Regular cardiac myocyte (primary cell): ENCODE measurements at places on chromosomes 3 and 15. TPM values are rescaled to one million over a fixed set of nuclear protein-coding genes. Genes with fewer than 3 reads are reported as not detected.

The RLBP1 gene
- not detected in 2 replicates for total RNA-seq

The LSMEM2 gene
- under 0.01 TPM in 1 of 2 replicates, not detected in the other for total RNA-seq

The SLC24A5 gene
- not detected in 2 replicates for total RNA-seq

The FAM3D gene
- not detected in 2 replicates for total RNA-seq

The TADA3 gene
- total RNA-seq = 44.8 and 65.2 TPM in 2 replicates

The GALK2 gene
- total RNA-seq = 64.2 and 141 TPM in 2 replicates

The CDHR4 gene
- total RNA-seq = not detected in 2 replicates

The FBXO40 gene
- not detected in 2 replicates for total RNA-seq

The GOLGA8T gene
- total RNA-seq = 0.28 TPM in 1 of 2 replicates, not detected in the other

The LYSMD2 gene
- total RNA-seq = 5.6 and 6.2 TPM in 2 replicates

The GRAMD1C gene
- 3.7 and 7.5 TPM in 2 replicates for total RNA-seq

The CD80 gene
- 0.19 TPM in 1 of 2 replicates, not detected in the other for total RNA-seq

The CEP97 gene
- total RNA-seq = 11.6 and 21.5 TPM in 2 replicates

The DUOX1 gene
- under 0.01 TPM in 2 replicates for total RNA-seq

The NR2E3 gene
- total RNA-seq = 0.38 TPM in 1 of 2 replicates, not detected in the other

The KNL1 gene
- total RNA-seq = 2.5 and 24.7 TPM in 2 replicates

The IL17RB gene
- under 0.01 TPM in 1 of 2 replicates, not detected in the other for total RNA-seq

The C2CD4B gene
- total RNA-seq = 0.19 and 0.28 TPM in 2 replicates

The NME9 gene
- not detected in 2 replicates for total RNA-seq

The CFAP100 gene
- not detected in 2 replicates for total RNA-seq

The ADAMTS7 gene
- total RNA-seq = 12.8 and 18.6 TPM in 2 replicates

The SNAP23 gene
- 110 and 164 TPM in 2 replicates for total RNA-seq

The FGF12 gene
- total RNA-seq = not detected in 2 replicates

The RBP2 gene
- total RNA-seq = not detected in 2 replicates

The OSBPL10 gene
- 6.7 and 19.2 TPM in 2 replicates for total RNA-seq

The TMEM108 gene
- under 0.01 and 0.58 TPM in 2 replicates for total RNA-seq

The PLA2G4F gene
- total RNA-seq = not detected in 2 replicates

The BDH1 gene
- total RNA-seq = 1.4 and 1.5 TPM in 2 replicates

The AGTR1 gene
- 2.3 and 4.4 TPM in 2 replicates for total RNA-seq

The SEMA3B gene
- total RNA-seq = 1.2 and 2.8 TPM in 2 replicates

The SERPINI2 gene
- total RNA-seq = not detected in 2 replicates

The RPUSD3 gene
- total RNA-seq = 22.8 and 28.0 TPM in 2 replicates

The ST8SIA2 gene
- under 0.01 and 0.19 TPM in 2 replicates for total RNA-seq

The TEX55 gene
- total RNA-seq = not detected in 2 replicates

The DUOXA2 gene
- not detected in 2 replicates for total RNA-seq

The HTR3E gene
- total RNA-seq = not detected in 2 replicates

The SH2D7 gene
- not detected in 2 replicates for total RNA-seq

The LARP6 gene
- 49.0 and 65.0 TPM in 2 replicates for total RNA-seq

The CDCP1 gene
- 16.5 and 37.5 TPM in 2 replicates for total RNA-seq

The CLDN18 gene
- not detected in 2 replicates for total RNA-seq

The CPN2 gene
- not detected in 2 replicates for total RNA-seq

The IMPG2 gene
- under 0.01 and 0.56 TPM in 2 replicates for total RNA-seq

The COL6A5 gene
- total RNA-seq = not detected in 2 replicates
